Activated CD8-positive, alpha-beta memory T cell treated with anti-CD3 and anti-CD28 coated beads for 24 hours (primary cell): ENCODE measurements at places on chromosomes 2 and 18.

- no peak for DNase-seq
Measured at GRCh38 chr2:149064365-149064841, 25.9 kb downstream of the LYPD6B start.

DNA sequence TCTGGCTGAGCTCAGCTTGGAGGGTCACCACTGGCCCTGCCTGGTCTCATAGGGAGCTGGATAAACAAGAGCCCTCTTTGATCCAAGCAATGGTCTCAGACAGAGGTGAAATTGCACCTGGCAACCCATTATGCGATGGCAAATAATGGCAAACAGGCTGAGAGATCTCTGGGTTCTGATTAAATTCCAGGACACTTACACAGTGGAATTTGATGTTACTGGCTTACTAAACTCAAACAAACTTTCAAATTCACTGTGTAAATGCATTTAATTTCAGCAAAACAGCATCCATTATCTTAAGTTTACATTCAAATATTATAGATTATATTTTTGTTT lies 19.5 kb upstream of the STAT4 start:
- no peak for DNase-seq

DNA sequence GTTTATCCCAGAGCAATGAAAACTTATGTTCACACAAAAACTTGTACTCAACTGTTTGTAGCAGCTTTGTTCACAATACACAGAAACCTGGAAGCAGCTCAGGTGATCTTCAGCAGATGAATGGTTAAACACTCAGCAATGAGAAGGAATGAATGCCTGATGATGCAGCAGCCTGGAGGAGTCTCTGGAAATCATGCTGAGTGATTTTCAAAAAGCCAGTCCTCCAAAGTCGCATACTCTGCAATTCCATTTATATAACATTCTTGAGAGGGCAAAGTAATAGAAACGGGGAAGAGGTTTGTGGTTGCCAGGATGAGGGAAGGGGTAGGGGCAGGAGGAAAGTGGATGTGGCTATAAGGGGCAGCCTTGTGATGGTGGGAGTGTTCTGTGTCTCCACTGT lies 108.1 kb downstream of the CTIF start:
- DNase-seq = no peak

DNA sequence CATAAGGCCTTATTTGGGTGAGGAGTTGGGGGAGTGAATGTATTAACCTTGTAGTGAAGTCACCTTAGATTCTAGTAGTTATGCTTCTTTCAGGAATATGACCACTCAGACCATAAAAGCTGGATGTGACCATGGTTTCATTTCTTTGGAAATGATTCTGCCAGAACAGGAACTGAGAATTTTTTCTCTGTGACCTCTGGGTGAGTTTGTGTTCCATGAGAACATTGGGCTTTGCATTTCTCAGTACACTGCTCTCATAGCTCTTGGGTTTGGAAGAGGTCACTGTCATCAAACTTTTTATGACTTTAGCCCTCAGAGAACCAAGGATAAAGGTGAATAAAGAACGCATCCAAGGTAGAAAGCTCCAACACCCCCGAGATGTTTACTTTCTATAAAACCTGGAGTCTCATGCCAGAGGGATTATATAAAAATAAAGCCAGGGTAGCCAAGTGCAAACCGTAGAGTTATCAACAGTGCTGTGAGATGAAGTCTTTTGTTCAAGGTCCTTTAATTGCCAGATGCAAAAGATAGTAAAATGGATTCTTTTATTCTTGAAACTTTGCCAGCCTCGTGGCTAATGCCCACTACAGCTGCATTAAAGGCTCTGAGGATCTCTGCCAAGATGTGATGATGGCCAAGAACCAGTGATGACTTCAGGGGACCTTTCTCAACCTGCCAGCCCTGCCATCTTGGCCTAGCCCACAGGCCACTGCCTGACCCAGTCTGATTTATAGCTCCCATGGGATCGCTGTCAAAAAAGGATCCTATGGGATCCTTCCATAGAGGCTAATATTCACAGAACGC lies 27.8 kb upstream of the MAT2A start:
- no peak for DNase-seq

DNA sequence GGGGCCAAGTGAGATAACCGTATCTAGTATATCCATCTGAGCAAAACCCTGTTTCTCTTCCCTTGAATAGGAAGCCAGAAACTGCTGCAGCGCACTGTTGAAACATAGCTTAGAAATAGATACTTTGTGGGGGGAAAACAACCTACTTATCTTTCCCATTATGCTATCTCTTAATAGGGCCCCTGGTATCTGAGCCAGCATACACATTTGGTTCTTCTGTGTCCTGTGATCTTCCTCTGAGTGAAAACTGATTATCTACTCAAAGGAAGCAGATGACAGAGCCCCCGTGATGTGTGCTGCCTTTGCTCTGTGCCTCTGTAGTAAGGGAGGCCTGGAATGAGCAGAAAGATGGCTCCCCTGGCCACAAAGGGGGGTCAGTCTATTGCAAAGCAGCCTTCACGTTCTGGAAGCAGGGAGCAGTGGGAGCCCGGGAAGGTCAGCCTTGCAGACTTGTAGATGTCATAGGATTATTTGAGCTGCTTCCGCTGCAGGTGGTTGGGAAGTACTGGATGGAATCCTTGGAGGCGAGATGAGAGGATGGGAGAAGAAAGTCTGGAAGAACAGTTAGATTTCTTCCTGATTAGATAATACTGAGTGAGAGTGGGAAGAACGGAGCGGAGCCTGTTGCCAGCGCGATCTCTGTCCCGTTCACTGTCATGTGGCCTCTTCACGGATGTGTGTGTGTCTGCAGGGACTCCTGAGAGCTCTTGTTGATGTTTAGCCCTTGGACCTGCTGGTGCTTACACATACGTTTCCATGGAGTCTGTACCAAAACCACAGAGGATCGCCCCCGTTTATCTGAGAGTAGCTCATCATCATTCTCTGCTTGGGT lies 150.1 kb downstream of the AGAP1 start:
- no peak for DNase-seq

DNA sequence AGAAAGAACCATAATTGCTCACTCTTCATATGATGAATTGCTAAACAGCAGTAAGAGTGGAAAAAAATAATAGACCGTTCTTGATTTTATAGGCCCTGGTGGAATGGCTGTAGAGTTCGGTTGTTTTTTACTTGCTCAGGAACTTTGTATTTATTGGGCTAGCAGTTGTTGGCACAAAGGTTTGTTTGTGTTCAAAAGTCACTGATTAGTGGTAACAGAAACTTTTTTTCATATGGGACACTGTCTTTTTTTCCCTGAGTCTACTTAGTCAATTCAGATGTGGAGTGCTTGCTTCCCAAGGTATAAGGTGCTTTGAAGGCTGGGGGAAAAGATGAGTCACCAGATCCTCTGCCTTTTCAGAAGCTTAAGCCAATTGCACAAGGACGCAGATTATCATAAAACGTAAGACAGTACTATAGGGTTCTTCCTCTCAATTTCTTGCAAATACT lies 25.8 kb downstream of the PHLPP1 start:
- DNase-seq = no peak

GRCh38 chr2:66433945-66434678 lies 813 bp upstream of the MEIS1 start:
- DNase-seq = no peak

DNA sequence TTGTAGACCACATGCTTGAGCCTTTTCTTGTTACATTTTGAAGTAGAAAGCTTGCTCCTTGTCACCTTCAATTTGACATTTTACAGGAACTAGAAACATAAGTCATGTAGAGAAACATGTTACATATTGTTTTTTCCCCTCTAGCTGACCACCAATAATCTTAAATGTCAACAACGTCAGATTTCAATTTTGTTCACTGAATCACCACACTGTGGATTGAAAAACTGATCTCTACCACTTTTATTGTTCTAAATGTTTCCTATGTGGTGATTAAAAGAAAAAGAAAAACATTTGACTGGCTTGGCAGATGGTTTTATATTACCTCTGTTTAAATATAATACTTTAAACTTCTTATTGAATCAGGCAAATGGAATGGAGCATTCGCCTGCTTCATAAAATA lies 87.7 kb downstream of the DSEL start:
- no peak for DNase-seq

GRCh38 chr2:64312622-64313397 lies 141.2 kb upstream of the LGALSL start:
- no peak for DNase-seq

GRCh38 chr2:166671801-166672200 lies 177.8 kb upstream of the SCN7A start:
- DNase-seq = no peak

DNA sequence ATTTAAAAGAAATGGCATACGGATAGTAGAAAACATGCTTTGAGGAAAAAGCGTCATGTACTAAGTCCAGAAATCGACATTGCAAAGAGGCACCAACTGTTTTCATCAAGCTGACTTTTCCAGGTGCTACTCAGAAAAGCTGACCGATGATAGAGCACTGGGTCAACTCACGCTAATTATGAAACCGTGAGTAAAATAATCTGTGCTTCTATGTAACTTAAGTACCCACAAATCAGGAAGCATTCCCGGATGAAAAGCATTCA lies 353 bp upstream of the NUP35 start:
- DNase-seq = no peak

- no peak for DNase-seq
Measured at GRCh38 chr2:197626965-197627625, 48.3 kb downstream of the RFTN2 start.
